Activated T-helper 9 cell treated with anti-CD3 and anti-CD28 coated beads, Interleukin-2, amount 50 U/mL, for 16 hours (primary cell): ENCODE measurements at places on chromosomes 6 and 20.

- no peak for DNase-seq
Measured at GRCh38 chr6:108002365-108003221, 44.6 kb upstream of the SEC63 start.

DNA sequence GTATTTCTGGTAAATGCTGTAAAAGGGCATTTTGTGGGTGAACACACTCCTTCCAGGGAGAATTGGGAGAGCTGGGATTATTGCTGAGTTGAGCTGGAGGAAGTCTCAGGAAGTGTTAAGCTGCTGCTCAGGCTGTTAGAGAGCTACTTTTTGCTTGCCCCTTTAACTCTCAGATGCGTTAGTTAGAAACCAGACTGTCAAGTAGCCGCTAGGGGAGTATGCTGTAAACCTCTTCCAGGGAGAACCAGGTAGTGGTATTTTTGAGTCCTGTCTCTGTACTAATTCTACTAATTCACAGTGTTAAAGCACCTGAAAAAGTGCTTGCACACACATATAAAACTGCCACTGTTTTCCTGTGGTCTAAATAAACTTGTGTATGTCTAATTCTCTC is 6.6 kb upstream of the GFRAL start:
- no peak for DNase-seq

DNA sequence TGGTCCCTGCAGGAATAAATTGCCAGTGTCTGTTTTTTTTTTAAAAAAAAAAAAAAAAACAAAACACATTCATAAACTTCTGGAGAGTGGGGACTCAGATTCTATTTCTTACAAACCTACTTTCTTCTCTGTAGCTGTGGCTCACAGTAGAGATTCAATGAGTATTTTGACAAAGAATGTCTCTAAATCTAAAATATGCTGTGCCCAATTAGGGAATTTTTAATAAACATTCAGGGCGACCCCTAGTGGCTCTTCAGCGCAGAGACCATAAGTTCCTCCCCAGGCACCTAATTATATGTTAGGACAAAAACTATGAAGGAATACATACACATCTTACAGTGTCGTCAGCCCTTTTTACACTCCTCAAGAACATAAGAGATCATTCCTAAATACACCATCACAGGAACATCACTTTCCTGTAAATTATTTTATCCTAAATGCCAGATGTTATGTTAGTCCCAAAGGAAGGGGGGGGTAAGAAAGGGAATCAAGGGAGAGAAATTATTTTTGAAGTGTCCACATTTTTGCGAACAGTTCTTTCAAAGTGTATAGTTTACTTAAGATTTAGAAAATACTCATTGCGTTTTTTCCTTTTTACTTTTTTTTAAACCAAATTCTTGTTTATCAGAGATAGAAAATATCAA is 21.8 kb upstream of the NAA20 start:
- no peak for DNase-seq

DNA sequence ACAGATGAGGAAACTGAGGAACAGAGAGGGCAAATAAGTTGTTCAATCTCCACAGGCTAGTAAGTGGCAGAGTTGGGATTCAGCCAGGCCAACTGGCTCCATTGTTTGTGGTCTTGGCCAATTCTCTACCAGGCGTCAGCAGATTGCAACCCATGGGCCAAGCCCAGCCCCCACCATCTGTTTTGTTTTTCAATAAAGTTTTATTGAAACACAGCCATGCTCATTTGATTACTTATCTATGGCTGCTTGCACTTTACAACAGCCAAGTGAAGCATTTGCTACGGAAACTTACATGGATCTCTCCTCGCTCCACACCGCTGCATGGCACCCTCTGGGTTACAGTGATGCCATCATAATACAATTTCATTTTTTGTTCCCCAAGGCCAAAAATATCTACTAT is 90.8 kb downstream of the ZNF217 start:
- no peak for DNase-seq

- DNase-seq = no peak
Measured at GRCh38 chr6:150606168-150606591, 6.5 kb downstream of the PLEKHG1 start.

DNA sequence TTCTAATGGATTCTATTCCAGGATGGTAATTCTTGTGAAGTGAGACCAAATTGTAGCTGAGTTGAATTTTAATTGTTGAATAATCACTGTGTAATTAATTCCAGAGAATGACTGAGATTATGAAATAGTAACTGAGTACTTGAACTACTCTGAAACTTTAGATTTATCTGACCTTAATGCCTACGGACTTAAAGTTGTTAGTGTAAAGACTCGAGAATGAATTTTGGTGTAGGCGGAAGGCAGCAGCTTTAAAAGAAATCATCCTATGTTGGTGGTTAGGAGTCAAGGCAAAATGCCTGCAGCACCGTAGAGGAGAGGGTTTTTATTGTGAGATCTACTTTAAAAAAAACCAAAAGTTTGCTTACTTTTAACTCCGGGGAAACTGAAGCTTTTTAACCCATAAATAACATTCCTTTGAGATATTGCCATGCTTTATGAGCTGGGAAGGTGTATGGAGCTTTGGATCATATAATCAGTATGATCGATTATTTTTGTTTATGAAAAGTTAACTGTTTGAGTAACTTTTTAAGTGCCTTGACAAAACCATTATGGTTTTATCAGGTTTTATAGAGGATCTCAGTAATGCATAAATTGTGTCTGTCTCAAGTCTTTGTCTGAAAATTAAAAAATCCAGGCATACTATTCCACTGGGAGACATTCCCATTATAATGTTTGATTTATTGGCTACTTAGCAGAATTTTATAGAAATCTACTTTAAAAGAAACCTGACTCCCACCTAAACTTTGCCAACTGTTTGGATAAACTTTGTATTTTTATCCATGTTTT is 46.1 kb downstream of the MYO6 start:
- no peak for DNase-seq

DNA sequence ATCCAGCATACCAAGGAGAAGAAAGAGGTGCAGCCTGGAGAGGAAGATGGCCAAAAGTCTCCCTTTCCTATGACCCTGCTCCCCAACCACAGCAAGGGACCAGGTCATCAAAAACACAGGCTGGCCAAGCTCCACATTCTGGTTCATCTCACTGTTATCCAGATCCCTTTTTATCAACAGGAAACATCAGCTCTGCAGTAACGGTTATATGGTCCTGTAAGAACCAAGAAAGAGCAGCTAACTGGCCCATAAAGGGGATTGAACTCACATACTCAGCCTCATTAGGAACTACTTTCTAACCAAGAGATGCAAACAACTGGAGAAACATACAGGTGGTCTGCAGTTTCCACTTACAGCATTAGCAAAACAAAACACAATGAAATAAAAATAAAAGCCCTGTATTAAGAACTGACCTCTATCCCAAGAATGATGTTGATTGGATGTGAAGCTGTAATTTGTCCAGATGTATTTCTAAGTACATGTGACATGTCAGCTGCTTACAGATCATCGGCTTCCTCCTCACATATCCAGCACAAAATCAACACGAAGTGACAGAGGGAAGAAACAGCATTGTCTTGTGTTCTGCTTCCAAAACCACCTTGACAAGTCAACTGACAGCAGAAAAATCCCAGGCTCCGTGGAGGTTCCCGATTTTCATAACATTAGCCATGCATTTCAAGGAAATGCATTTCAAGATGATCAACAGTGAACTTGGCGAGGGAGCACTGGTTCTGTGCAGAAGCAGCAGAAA is 557.2 kb upstream of the AGPAT4 start:
- DNase-seq = no peak

DNA sequence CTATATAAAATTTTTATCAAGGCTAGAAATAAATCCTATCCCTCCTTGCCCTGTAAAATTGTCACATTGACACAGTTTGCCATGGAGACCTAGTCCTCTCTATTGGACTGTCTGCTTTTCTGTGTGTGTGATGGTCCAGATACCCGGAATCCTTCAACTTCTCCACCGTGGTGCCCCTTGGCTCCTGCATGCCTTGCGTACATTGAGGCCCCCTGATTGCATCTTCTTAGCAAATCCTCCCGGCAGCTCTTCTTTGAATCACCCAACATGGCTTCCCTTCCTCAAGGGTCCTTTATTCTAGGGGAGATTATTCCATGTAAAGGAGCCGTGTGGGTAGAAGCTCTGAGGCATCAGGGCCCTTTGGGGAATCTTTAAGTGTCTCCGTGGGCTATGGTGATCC is 219.5 kb downstream of the CDC5L start:
- DNase-seq = no peak

- no peak for DNase-seq
Measured at GRCh38 chr6:40344566-40345167, 242.5 kb downstream of the LRFN2 start.

DNA sequence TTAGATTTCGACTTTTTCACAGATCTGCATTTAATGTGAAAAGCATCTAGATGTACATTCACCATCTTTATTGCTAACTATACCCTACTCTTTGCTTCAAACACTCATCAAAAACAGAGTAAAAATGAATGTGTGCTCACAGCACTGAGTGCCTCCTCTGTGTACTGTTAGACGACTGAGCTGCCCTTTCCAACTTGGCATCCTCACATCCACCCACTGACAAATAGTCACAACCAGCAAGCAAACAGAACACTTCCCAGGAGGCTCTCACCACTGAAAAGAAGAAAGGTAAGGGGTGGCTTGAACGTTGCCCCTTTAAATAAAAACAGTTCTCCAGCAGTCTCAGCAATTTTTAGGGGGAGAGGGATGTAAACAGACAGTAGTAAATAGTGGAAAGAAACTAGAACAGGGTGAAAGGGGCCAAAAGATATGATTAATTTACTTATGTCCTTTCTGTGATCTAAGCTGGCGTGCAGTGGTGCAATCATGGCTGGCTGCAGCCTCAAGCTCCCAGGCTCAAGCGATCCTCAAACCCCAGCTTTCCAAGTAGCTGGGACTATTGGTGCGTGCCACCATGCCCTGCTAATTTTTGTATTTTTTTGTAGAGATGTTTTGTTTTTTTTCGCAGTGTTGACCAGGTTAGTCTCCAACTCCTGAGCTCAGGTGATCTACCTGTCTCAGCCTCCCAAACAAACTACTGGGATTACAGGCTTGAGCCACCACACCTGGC is 48.7 kb downstream of the IPCEF1 start:
- DNase-seq = no peak
